ENCODE measurements at places on chromosomes 2 and 18. TPM values are rescaled to one million over a fixed set of nuclear protein-coding genes. Genes with fewer than 3 reads are reported as not detected.

GRCh38 chr2:62738981-62739936, 33.7 kb downstream of the EHBP1 start:
- no peak for DNase-seq

DNA sequence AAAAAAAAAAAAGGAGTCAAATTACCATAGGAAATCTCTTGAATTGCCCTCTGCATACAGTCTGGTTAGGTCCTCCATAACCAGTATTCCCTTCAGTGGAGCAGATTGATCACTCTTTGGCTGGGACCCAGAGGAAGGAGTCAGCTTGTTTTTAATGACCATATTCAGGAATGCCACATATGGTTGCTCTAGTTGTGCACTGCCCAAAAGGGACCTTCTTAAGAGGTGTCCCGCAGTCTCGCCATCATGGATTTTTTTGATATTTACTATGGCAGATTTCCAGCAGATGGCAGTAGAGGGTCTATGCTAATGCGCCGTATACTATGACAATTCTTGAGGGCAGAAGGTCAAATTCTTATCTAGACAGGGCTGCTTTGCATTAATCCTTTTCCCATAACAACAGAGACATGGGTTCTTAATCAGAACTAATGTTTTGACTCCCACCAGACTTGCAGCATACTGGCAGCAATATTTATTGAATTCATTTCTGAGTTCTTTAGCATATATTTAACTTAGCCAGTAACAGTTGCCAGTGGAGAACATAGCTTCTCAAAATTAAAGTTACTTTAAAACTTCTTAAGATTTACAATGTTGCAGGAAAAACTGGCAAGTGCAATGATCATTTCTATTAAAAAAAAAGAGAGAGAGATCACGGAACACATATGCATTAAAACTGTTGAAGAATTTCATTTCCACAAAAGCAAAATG, 31.8 kb upstream of the INPP4A start:
- DNase-seq: peak; percentile 81

- DNase-seq: no peak
Observed at GRCh38 chr2:25505622-25506021, 163.9 kb upstream of the DNMT3A start.

GRCh38 chr2:18342901-18343300, 217.6 kb downstream of the RDH14 start:
- DNase-seq: no peak

- no peak for DNase-seq
Observed at GRCh38 chr2:101231240-101231639, 21.4 kb upstream of the CNOT11 start.

Gene SATB2
- 2.2 TPM for total RNA-seq

Gene ACADL
- 0.09 TPM for total RNA-seq

Gene ATP6V1C2
- total RNA-seq: 0.11 TPM

Gene FBXO11
- 49.5 TPM for total RNA-seq
